ENCODE measurements at places on chromosomes 2 and 18.

DNA sequence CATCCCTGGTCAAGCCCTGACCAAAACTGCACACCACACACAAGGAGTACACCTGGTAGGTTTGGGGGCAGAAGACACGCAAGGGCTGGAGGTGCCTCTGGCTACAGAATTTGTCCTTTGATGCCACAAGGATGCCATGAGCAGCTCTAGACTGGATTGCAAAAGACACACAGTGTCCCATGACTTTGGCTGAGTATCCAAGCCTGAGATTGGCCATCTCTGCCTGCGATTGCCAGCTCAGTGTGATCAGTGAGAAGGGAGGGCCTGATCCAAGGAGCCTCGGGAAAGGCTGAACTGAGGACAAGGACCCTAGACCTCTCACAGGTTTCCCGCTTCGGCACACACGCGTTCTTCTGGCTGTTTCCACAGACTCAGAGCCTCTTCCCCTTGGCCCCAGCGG is 60.0 kb upstream of the FOSL2 start:
- no peak for DNase-seq

DNA sequence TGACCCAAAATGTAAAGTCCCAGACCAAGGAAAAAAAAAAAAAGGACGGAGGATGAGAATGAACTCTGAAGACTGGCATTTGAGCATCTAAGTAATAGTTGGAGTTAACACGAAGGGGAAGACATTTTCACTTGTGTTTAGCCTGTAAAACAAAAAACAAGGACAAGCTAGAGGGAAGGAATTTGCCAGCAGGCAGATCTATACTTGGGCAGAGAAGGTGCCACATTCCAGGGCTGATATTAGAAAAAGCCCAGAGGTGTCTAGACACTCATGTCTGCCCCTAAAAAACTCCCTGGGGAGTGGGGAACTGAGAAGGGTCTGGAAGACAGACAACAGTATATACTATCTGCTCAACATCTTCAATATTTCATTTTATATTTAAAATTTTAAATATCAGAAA is 171.1 kb downstream of the ZEB2 start:
- no peak for DNase-seq

GRCh38 chr2:46845542-46846486 is 69.8 kb downstream of the MCFD2 start:
- no peak for DNase-seq

DNA sequence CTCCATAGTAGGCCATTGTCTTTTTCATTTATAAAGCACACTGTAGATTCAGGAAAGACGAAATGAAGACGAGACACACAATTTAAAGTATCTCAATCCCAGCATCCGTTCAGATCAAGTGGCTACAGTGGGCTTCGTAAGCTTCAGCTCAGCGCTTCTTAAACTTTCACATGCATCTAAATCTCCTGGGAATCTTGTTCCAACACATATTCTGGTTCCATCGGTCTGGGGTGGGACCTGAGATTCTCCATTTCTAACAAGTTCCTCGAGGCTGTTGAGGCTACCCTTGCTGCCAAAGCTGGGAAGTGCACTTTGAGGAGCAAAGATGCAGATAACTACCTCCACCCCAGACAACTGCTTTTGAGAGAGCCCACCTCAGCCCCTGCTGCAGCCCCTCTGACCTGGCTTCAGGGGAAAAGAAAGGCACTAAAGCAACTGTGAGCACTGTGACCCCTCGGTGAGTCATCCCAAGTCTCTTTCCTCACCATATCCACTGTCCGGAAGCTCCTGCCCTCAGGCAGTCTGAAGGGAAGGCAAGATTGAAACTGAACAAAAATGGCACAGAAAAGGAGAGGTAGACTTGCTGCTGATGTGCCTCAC is 201.1 kb upstream of the FBXO11 start:
- no peak for DNase-seq

DNA sequence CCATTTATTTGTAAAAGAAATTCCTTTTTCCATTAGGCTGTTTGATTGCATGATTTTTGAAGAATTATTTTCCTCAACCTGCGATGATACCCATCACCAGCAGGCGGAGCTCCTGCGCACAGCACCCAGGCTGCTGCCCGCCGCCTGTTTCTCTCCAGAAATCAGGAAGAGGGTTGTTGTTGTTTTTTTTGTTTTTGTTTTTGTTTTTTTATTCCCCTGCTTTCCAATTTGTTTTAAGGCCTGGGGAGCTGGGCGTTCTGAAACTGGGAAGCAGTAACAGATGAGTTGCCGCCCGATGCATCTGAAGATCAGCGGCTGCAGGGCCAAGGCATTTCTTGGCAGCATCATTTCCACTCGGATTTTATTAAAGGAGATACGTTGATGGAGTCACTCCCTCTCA is 132.1 kb downstream of the MBP start:
- no peak for DNase-seq

Measured in stimulated activated CD8-positive, alpha-beta memory T cell treated with anti-CD3 and anti-CD28 coated beads, Interleukin-4, amount 100 ng/mL, for 1 hour (primary cell).